AG09319 (cell line): ENCODE measurements at places on chromosomes 4 and X.

DNA sequence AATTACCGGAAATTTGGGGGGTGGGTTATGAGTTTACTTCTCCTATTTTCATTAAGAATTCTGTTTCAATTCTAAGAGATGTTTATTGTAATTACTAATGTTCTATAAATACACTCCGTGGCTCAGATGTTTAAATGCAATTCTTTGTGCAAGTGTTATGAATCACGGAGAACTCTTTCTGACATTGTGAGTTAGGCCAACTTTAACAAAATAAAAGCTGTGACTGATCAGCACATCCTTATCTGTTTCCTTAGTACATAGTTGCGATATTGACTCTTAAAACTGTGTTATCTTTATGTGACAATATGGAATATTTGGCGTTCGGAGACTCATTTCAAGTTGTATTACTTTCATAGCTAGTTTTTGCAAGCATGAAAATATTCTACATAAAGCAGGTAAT is 902 bp downstream of the KLHL4 start:
- DNase-seq = no peak

GRCh38 chr4:41079881-41080560 is 134.3 kb downstream of the APBB2 start:
- DNase-seq = no peak

DNA sequence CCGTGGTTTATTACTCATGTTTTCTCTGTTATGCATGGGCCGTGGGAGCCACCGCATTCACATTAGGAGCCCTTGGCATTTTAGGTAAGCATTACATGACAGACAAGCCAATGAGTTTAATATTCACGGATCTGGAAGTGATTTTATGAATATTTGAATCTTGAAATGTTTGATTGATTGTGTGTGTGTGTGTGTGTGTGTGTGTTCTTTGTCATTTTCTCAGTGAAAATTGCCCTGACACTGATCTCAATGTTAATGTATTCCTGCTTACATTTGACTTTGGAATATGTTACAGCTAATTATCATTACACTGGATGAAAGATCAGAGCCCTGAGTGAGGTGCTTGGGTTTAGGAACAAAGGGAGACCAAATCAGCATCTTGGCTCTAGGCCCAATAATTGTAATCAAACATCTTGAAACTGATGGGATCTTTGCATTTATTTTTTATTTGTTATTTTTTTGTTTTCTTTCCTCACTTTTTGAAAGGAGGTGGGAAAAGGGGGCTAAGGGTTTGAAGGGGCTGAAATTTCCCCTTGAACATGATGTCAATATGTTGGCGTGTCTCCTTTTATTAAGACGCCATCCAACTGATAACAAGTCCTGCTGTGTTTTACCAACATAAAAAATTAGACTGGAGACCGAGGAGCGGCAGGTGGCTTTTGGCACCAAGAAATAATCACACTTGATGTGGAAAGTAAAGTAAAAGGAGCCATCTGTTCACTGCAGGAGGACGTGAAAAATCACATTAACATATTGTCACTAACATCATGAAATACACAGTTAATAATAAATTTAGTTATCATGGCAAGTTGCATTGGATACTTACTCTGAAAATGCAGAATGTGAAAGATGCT is 5.2 kb upstream of the GK2 start:
- DNase-seq = no peak

- no peak for DNase-seq
Observed at GRCh38 chr4:25420931-25421330, 43.9 kb downstream of the ANAPC4 start.

DNA sequence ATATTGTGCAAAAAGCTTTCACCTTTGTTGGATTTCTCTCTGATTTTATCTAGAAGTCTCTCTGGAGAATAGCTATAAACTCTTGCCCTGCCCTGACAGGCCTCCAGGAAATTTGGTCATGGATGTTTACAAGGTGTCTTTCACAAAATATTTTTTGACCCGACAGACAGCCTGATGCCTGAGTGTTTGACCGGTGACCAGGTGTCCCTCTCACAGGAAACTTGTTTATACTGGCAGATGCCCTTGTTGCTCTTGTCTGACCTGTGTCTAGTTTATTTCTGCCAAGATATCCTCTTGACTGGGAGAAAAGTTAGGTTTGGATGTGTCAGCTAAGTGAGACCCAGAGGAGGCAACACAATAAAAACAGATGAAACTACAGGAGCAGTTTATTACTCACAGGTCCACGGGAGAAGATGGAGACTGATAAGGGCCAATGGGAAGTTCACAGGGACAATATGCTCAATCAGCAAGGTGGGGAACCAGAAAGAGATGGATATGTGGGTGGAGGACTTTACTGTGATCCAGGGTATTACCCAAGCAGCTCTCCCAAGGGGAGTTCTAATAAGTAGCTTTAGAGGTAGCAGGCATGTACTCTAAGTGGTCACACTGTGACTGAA is 243.3 kb downstream of the ARAP2 start:
- no peak for DNase-seq

DNA sequence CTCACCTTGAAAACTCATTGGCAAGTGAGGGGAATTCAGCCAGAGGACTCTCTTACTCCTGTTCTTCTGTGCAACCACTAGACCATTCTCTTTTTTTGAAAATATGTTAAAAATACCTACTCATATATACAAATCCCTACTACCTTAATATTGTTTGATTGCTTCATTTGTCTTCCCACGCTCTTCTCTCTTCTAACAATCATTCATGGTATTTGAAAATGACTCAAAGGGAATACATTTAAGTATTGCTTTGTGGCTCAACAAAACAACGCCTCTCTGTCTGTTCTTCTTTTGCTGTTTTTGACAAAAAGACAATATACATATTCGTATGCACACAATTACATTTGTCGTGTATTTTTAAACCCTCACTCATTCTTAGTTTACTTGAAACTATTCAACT is 589.4 kb downstream of the ANKRD50 start:
- DNase-seq = no peak

- DNase-seq = no peak
Observed at GRCh38 chr4:1615786-1616556, 68.1 kb downstream of the FAM53A start.

DNA sequence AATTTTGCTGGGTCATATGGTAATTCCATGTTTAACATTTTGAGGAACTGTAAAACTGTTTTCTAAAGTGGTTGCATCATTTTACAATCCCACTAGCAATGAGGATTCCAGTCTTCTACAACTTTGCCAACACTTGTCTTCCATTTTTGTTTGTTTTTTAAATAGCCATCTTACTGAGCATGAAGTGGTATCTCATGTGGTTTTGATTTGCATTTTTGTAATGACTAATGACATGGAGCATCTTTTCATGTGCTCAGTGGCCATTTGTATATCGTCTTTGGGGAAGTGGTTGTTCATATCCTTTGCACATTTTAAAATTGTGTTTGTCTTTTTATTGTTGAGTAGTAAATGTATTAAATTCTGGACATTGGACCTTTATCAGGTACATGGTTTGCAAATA is 94.7 kb downstream of the TMEM131L start:
- DNase-seq = no peak

- DNase-seq = no peak
Observed at GRCh38 chr4:110344165-110344564, 131.8 kb upstream of the ENPEP start.

GRCh38 chr4:55604996-55605395 is 13.0 kb upstream of the PDCL2 start:
- DNase-seq = no peak

DNA sequence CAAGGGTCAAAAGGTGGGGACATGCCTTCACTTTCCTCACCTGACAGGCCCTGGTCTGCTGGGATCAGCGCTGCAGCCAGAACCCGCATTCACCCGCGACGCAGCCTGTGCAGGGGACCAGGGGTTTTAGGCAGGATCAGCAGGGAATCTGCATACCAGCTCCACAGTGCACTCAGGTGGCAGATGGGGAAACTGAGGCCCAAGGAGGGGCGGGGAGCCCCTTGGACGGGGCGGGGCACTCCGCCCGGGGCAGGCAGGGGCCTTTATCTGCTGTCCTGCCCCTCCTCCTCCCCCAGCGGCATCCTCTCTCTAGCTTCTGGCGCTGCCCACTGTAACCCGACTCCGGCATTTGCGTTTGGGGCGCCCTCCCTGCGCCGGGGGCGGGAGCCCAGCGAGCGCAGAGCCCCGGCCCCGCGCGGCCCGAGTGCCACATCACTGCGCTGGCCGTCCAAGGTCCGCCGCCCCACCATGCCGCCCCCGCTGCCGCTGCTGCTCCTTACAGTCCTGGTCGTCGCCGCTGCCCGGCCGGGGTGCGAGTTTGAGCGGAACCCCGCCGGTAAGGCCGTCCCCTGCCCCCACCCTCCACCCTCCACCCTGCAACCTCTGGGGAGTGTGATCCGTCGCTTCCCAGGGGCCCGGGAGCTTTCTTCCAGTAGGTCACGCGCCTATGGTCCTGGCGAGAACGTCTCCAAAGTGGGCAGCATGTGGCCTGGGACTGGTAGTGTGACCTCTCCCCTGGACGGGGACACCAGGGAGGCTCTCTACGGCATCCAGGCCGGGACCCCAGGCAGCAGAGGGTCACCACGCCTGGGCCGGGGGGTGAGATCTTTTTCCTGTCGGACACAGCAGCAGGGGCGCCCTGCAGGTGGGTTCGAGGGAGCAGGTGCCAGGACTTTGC is at the start of gene CPZ:
Gene CPZ (plus strand): TSS at position 400 of the 898 bp plus-strand sequence. CDS start 69 bp downstream, at position 469.
- DNase-seq = no peak

GRCh38 chrX:17922303-17922702 is 61.2 kb upstream of the RAI2 start:
- no peak for DNase-seq

DNA sequence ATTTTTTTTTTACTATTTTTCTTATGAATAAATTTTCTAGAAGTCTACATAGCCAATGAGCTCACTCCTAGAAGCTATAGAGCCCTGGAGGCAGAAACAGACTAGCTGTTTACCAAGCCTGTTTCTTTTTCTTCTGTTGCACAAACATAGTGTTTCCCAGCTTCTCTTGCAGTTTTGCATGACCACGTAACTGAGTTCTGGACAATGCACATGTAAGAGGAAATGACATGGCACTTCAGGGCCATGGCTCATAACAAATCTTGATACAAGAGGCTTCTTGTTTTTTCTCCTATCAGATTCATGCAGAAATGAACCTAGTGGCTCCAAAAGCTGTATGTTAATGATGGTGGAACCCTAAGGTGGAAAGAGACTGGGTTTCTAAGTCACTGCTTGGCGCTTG is 127.4 kb downstream of the ZNF330 start:
- DNase-seq = no peak

DNA sequence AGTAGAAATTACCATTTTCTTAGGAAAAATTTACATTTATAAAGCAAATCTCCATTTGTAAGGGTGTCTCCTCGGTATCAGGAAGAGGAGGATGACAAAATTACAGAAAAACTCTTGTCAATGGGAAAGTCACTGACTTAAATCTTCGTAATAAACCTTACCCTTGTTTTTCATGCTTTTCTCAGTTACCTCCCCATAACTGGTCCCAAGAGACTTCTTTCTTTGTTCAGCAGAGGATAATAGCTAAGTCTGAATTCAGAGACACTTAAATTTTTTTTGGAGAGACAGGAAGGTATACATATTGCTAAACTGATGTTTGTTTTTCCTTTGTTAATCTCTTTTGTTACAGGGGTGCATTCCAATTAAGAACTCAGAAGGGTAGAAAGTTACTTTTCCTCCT is 125.5 kb upstream of the JADE1 start:
- DNase-seq = no peak

DNA sequence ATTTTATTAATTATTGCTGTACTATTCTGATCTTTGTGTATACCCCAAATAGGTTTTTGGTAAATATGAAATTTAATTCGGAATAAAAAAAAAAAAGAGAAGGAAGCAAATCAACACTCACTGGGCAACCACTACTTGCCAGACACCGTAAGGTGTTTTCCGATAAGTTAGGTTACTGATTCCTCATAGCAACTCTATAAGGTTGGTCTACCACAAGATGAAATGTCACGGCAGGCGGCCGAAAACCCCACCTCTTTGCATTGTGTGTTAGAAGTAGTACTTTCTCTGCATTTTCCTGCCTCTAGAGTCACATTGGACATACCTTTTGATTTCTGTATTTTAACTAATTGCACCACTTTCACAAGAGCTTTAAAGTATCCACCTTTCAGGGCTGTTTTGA is 44.5 kb upstream of the RASGEF1B start:
- DNase-seq = no peak

DNA sequence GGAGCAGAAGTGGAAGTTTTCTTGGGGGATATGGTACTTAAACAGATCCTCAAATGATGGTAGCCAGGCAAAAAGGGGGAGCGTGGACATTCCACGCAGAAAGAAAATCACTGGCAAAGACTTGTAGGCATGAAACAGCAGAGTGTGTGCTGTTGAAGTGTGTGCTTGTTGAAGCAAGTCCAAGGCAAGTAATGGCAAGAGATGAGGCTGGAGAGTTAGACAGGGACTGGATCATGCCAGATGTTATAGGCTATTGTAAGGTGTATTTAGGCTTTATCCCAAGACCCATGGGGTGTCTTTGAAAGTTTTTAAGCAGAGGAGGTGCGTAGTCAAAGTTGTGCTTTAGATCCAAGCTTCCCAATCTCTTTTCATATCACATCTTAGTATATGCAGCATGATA is 124.5 kb downstream of the MBNL3 start:
- DNase-seq = no peak

GRCh38 chr4:117429061-117429460 is 343.7 kb upstream of the TRAM1L1 start:
- DNase-seq = no peak

DNA sequence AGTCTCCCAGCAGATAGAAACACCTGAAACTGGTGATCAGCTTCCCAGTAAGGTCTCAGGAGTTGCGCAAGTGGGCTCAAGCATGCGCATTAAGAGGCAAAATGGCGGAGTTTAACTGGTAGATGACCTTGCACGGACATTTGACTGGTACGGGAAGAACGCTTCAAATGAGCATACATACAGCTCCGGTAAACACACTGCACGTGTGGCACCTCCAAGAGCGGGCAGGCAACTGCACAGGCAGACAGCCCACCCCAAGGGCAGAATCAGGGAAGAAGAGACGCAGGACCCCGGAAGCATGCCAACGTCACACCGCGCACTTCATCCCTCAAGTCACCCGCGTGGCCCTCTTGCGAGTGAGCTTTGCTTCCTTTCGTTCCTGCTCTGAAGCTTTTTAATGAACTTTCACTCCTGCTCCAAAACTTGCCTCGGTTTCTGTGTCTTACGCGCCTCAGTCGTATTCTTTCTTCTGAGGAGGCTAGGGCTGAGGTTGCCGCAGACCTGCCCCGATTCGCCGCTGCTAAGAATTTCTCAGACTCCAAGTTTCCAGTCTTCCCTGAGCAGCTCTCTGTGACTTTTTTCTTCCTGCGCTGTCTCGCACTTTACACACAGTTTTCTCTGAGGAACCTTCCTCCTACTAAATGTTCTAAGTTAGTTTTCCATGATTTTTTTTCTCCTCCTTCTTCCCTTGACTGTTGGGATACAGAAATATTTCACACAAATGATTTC is 180.7 kb upstream of the ZFP42 start:
- no peak for DNase-seq

GRCh38 chrX:99301990-99302389 is 1108.1 kb downstream of the PCDH19 start:
- no peak for DNase-seq

- DNase-seq = no peak
Observed at GRCh38 chr4:105710678-105711077, 2.1 kb downstream of the GSTCD start.
